ENCODE measurements at places on chromosomes 7 and 10. TPM values are rescaled to one million over a fixed set of nuclear protein-coding genes. Genes with fewer than 3 reads are reported as not detected.

The AGMO gene
- total RNA-seq: not detected

The FAM237B gene
- total RNA-seq: not detected

DNA sequence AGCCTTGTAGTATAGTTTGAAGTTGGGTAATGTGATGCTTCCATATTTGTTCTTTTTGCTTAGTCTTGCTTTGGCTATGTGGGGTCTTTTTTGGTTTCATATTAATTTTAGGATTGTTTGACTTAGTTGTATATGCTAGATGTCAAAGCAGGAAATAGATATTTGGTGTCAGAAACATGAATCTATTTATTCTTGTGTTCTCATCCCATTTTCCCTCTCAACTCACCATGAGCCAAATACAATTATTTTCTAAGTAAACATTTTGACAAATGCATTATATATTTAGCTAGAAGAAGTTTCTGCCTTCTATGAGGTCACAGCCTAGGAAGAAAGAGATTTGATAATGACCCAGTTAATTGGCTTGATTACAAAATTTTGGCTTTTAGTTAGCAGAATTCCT, 1160.6 kb upstream of the C7orf33 start:
- no peak for DNase-seq

GRCh38 chr7:82530361-82530760, 86.8 kb upstream of the CACNA2D1 start:
- DNase-seq: no peak

DNA sequence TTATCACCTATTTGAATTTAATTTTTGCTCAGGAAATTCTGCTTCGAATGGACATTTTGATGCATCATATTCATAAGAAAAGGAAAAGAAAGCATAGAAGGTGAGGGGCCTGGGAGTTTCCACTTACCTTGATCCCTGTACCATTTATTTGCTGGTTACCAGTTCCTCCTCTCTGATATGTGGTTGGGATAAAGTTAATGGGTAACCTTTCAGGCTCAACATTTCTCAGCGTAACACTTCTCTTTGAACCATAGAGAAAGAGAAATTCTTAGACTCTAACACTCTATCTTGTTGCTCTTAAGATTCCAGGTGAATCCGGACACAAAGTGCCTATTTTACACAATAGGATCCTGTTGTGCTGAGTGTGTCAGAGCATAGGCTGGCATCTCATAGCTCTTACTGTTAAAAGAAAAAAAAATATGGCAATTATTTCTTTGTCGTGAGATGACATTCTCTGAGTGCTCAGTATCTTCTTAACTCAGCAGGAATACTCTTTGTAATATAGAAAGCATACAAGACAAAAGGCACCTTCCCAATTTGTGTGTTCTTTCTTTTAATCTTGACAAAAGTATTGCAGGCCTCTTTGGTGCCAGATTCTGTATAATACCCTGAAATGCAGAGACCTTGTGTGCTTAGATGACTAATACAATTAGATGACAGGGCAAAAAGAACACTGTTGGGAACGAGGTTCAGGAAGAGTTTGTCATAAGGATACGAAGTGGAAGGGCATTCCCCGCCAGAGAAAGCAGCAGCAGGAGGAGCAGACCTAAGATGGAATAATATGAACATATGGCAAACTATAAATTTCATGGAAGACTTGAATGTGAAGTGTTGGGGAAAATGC, 689.6 kb downstream of the NRG3 start:
- DNase-seq: no peak

DNA sequence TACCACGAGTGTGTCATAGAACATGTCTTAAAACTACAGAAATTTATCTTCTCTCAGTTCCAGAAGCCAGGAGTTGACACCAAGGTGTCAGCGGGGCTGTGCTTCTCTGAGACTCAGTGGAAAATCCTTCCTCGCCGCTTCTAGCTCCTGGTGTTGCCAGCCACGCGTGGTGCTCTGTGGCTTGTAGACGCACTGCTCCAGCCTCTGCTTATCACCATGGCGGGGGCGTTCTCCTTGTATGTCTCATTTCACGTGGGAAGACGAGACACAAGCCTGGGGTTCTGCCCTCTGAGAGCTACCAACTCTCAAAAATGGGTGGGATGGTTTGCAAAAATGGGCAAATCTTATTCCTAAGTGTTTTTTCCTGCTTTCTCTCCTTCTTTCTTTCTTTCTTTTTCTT, 11.0 kb upstream of the GALNTL5 start:
- DNase-seq: no peak

Data from activated T-cell treated with anti-CD3 and anti-CD28 coated beads, Interleukin-2, amount 50 U/mL, for 72 hours (primary cell).